ENCODE measurements at places on chromosomes 11 and 22.
A peak's percentile ranks its signal among the peaks of the same experiment; 100 is the strongest.

DNA sequence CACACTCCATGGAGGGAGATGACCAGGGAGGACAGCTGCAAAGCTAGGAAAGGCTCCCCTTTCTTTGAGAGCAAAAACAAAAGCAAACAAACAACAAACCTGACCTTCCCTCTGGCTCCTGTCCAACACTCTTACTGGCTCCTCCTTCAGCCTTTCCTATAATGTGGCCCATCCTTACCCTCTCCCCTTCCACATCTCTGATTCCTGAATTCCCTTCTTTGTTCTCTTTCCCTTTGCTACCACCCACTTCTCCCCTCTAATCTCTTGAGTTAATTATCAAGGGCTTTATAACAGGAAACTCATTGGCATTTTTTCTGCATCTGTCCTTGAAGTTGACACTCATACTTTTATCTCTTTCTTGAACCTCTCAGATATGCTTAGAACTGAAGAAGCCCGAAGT, 56.3 kb downstream of the ZNF280B start:
- no peak for DNase-seq

DNA sequence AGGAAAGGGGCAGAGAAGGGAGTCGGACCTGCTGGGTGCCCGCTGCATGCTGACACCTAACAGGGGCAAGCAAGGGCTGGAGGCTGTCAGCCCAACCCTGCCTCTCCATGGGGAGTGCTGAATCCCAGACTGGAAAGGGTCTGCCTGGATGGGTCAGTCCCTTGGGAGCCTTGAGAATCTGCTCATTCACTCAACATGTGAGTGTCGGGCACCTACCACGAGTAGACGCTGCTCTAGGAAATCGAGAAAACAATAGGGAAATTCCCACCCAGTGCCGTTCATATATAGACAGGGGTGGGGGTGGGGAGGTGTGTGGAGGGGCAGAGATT, 4.4 kb upstream of the CTSD start:
- DNase-seq: no peak

- DNase-seq: no peak
Observed at GRCh38 chr11:35902961-35903360, 40.9 kb upstream of the LDLRAD3 start.

GRCh38 chr11:31480930-31481329, 28.5 kb downstream of the IMMP1L start:
- no peak for DNase-seq

GRCh38 chr11:8315954-8316353, 52.3 kb upstream of the LMO1 start:
- no peak for DNase-seq

- peak; percentile 81 for DNase-seq
Observed at GRCh38 chr11:12007769-12008737, at the start of gene DKK3. Gene DKK3 (minus strand): TSS chr11:12008626. CDS start chr11:12008582, 44 bp downstream.

- DNase-seq: peak; percentile 44
Observed at GRCh38 chr11:118607401-118608359, at the start of gene PHLDB1. Gene PHLDB1 (plus strand): TSS chr11:118607615. CDS start chr11:118613837, 6,222 bp downstream.

DNA sequence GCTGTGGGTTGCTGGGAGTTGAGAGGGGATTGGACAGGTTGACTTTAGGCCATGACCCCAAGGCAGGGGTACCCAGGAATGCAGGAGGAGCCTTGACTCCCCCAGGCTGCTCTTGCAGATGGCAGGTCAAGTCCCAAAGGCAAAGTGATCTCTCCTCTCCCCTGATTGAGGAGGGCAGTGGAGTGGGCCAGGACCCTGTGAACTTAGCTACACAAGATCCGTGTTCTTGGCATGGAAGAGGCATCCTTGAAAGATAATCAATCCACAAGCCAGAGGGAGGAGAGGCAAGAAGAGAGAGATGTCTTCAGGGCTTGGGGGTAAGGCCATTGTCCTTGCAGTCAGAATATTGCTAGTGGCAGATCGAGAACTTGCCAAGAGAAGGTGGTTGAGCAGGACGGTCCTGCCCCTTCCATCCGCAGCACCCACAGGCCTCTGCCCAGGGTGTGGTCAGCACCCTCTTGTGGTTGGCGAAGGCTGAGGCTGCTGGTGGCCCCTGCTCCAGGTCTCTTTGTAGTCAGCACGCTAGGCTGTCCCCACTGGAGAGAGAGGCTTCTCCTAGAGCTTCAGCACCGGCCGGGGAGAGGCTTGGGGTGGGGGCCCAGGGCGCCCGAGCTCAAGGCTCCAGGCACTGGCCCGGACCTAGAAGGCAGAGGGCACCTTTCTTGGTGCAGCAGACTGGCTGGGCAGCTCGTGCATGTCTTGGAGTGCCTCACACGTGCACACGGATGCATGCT, 45.4 kb downstream of the KCNC1 start:
- DNase-seq: no peak

DNA sequence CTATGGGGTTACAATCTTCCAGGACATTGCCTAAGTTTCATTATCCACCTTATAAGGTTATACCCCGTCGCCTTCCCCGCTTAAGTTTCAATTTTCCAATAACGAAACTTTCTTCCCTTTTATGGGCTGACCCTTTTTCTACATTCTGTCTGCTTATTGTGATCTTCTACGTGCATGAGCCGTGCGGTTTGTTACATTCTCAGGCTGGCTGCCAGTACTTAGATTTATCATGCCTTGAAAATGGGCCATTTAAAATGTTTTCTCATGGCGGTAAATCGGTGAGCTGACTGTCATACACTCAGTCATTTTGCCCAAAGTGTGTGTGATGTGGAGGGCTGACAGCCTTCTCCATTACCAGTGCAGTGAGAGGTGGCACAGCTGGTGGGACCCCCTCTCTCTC, 23.3 kb downstream of the DGCR6L start:
- no peak for DNase-seq

DNA sequence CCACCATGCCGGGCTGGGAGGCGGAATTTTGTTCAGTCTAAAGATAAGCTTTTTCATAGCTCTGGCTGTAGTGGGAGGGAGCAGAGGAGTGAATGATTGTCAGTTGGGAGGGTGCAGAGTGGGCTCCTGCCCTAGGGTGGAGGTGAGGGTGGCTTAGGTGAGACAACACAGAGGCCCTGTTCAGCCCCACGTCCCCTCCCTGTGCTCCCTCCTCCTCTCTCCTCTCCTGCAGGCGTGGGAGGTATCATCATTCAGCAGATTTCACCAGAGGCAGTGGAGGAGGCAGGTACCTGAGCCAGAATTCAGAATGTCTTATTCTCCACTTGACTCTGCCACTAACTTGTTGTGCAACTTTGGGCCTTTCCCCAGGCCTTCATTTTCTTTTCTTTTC, 1.7 kb upstream of the THRSP start:
- DNase-seq: no peak

DNA sequence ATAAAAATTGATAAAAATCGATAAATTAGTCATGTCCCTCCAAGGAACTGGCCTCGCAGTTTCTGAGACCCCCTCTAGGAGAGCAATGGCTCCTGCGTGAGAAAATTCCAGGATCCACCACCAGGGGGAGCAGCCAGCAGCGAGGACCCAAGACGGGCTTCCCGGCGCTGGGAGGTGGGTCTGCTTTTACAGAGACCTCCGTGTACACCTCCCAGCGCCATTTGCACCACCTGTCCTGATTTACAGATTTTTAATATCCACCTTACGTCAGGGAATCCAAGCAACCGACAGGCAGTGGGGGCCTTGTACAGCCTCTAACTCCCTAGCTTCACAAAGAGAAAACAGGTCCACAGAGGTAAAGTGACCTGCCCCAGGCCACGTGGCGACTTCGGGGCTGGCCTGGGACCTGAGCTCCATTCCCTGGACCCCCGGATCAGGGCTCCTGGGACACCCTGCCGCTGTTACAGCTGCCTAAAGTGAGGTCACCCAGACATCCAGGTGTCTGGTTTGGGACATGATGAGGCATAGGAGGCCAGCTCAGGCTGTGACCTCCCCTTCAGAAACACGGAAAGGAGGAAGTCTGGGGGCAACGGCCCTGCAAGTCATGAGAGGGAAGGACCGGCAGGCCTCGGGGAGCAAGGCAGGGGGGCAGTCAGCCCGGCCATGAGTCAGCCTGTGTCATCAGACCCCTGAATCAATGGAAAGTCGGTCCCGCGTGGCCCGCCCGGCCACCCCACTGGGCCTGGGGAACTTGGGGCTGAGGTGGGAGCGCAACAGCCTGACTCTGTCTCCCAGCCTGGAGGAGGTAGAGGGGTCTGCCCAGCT, 3.5 kb downstream of the OSM start:
- DNase-seq: peak; percentile 32

DNA sequence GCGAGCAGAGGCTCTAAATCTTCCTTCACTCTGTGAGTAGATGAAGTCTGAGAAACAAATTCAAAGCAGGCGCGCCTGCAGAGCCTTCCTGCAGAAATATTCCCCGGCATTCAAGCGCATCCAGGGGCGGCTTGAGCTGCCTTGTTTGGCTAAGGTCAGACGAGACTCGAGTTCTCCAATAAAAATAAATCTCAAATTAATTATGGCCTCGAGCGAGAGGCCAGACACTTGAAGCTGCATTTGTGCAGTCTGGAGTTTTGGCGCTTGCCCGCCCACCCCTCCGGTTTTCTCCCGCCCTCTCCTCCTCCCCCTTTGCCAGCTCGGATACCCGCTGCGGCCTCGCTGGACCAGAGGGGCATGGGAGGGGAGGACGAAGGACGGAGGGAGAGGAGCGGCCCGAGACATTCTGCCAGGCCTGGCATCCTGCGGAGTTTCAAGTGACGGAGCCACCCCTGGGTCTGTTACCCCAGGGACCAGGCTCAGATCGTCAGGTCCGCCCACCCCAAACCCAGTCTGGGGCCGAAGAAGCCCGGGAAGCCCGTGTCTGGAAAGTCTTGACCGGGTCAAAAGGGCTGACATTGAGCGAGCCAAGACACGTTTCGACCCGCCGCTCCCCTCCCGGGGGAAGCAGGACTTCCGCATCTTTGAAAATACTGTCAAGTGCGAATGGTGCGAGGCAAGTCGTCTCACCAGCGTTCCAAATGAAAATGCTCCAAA, 3.8 kb upstream of the FLI1 start:
- DNase-seq: no peak

- peak; percentile 69 for DNase-seq
Observed at GRCh38 chr22:25627271-25627852, 62.9 kb downstream of the GRK3 start.

DNA sequence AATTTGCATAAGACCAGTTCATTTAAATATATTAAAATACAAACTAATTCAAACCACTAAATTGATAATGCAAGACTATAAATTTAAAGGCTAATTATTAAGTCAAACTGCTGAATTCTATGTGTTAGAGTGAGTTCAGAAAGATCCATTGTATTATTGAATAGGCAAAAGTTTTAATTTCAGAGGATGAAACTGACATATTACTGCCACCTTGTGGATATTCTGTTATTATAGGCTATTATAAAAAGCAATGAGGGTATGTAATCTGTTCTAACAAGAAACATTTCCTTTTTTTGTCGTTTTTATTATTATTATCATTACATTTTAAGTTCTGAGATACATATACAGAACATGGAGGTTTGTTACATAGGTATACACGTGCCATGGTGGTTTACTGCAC, 20.9 kb upstream of the NAALAD2 start:
- no peak for DNase-seq

DNA sequence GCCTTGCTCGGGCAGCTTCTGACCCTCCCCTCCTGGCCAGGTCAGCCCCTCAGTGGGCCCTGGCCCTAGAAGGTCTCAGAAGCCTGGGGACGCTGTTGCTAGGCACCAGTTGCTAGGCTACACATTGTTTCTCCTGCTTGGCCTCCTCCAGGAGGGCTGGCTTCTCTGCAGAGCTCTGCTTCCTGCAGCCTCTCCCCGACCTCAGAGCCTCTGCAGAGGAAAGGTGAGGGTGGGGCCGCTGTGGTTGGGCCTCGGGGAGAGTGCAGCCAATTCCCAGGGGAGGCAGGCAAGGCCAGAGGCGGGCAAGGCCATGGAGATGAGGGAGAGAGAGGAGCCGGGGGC, 27.6 kb upstream of the LRRC10B start:
- no peak for DNase-seq

DNA sequence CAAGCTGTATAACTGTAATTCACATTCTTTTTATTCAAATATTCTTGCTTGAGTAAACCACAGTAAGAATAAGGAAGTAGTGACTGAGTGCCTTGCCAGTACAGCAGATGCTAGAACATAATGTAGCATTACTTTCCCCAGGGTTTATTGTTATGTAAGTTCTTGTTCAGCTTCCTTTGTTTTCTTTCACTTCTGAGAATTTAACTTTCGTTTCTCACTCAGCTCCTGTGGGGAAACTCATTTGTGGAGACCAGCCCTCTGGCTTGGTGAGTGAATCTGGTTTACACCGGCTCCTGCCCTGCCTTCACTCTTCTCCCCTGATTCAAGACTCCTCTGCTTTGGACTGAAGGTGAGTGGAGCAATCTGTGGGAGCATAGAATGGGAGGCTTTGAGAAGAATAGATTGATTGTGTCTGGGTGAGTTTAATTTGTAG, at the start of gene TRIM22:
TSS of gene TRIM22 (plus strand) at position 240 of the 433 bp plus-strand sequence. CDS start 6,443 bp downstream, outside the sequence.
- peak; percentile 50 for DNase-seq

GRCh38 chr22:19043121-19044085, 78.8 kb downstream of the DGCR2 start:
- no peak for DNase-seq

DNA sequence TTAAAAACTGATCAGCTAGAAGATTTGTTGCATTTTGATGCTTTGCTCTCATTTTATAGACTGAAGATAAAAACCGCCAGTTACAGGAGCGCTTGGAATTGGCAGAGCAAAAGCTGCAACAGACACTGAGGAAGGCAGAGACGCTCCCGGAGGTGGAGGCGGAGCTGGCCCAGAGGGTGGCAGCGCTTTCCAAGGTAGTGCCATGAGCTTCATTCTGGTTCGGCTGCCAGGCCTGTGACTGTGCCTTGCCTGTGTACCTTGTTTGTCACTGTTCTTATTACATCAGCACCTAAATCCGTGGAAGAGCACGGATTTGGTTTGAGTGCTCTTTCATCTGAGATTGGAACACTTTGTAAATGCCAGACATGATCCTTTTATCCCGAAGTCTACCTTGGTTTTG, 61.4 kb downstream of the PPFIA1 start:
- DNase-seq: no peak

- no peak for DNase-seq
Observed at GRCh38 chr11:126465573-126466188, 110.2 kb downstream of the ST3GAL4 start.

DNA sequence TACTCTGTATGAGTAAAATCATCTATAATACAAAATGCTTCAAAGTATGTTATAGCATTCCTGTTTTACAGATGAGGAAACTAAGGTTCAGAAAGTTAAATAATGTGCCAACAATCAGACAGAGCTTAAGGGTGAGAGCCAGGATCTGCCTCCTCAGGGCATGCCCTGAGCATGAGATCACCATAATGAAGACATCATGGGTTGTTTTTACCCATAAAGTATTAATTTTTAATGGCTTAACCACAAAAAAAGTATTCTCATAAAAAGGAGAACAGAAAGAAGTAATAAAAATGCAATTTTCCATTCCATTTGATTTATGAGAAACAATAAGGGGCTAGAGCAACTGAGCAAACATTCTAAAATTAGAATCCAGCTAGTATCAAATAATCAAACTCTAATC, 534.3 kb upstream of the ARHGAP42 start:
- DNase-seq: no peak

- no peak for DNase-seq
Observed at GRCh38 chr11:71222318-71223080, 29.9 kb downstream of the SHANK2 start.

- DNase-seq: no peak
Observed at GRCh38 chr11:69295079-69295994, 1.4 kb downstream of the MYEOV start.

GRCh38 chr11:132168344-132168981, 798.0 kb downstream of the NTM start:
- DNase-seq: no peak

GRCh38 chr11:18768472-18768901, 23.1 kb downstream of the PTPN5 start:
- DNase-seq: peak; percentile 49

- DNase-seq: no peak
Observed at GRCh38 chr11:111654601-111655000, 52.4 kb downstream of the SIK2 start.

Data from bronchial epithelial cell (primary cell).